Tibial artery (tissue), 4 donors: ENCODE measurements at places on chromosomes 7 and 10.
A peak's percentile ranks its signal among the peaks of the same experiment; 100 is the strongest.

DNA sequence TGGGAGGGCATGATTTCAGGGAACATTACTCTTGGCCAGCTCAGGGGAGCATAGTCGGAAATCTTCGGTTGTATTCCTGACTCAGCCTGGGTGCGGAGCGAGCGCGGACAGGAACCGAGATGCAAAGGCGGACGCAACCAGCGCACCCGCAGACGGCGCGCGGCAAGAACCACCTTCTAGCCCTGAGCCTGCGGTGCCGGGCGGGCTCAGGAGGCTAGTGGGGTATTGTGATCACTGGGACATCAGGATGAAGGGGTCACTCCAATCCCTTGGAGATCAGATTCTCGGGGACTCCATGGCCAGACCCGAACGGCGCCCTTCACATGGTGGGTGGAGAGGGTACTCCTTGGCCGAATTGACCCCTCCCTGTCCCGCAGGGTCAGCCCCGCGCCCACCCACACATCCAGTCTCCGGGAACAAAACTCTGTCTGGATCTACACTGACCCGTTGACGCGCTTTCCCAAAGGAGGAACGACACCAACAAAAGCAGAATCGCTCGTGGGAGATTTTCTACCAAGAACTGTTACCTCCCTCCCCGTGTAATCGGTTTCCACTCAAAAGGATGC is 730.5 kb downstream of the ZWINT start:
- no peaks in the 10 kb centered on the region for H3K36me3 ChIP-seq
- H3K4me3 ChIP-seq, result peak overlapping the region; percentile 41
- H3K27ac ChIP-seq, result no peak overlapping the region
- H3K4me1 ChIP-seq, result peaks cover 20% of the 10 kb centered on the region

GRCh38 chr10:92699518-92700381 is 10.0 kb downstream of the HHEX start:
- peak; percentile 35 for DNase-seq
- no peaks in the 10 kb centered on the region for H3K36me3 ChIP-seq
- H3K27ac ChIP-seq, result peak overlapping the region; percentile 57
- no peaks in the 10 kb centered on the region for H3K4me1 ChIP-seq
- H3K27me3 ChIP-seq, result peaks cover 6% of the 10 kb centered on the region

- no peaks in the 10 kb centered on the region for H3K36me3 ChIP-seq
- no peak for DNase-seq
- no peak overlapping the region for H3K4me3 ChIP-seq
- no peak overlapping the region for H3K27ac ChIP-seq
- H3K4me1 ChIP-seq, result no peaks in the 10 kb centered on the region
Measured at GRCh38 chr7:55360486-55360885, 4.7 kb upstream of the LANCL2 start.

- H3K27me3 ChIP-seq, result no peaks in the 10 kb centered on the region
- H3K4me1 ChIP-seq, result no peaks in the 10 kb centered on the region
- no peak overlapping the region for H3K4me3 ChIP-seq
Measured at GRCh38 chr7:147607157-147607800, 983.3 kb upstream of the C7orf33 start.

DNA sequence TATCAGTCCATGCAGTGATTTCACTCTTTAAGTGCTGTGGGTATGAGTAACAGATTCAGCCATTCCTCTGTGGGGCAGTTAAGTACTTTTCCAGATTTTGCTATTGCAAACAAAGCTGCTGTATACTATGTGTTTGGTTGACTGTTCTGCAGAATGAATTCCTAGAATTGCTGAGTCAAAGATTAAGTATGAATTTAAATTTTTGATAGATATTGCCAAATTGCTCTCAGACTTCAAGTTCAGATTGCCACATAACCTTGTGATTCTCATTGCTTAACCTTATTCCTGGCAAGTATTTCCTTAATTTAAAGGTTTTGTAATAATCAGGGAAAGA is 21.6 kb upstream of the SAR1A start:
- peaks cover 38% of the 10 kb centered on the region for H3K4me1 ChIP-seq
- H3K4me3 ChIP-seq, result no peak overlapping the region
- no peaks in the 10 kb centered on the region for H3K27me3 ChIP-seq
- H3K36me3 ChIP-seq, result no peaks in the 10 kb centered on the region

GRCh38 chr10:122350893-122351292 is 23.6 kb upstream of the PLEKHA1 start:
- H3K4me3 ChIP-seq, result no peak overlapping the region
- H3K27me3 ChIP-seq, result no peaks in the 10 kb centered on the region
- no peaks in the 10 kb centered on the region for H3K4me1 ChIP-seq
- no peaks in the 10 kb centered on the region for H3K36me3 ChIP-seq

- no peaks in the 10 kb centered on the region for H3K27me3 ChIP-seq
- no peaks in the 10 kb centered on the region for H3K36me3 ChIP-seq
- no peak for DNase-seq
- H3K4me1 ChIP-seq, result peaks cover 39% of the 10 kb centered on the region
- H3K27ac ChIP-seq, result no peak overlapping the region
Measured at GRCh38 chr7:18532813-18533212, 37.3 kb downstream of the HDAC9 start.

DNA sequence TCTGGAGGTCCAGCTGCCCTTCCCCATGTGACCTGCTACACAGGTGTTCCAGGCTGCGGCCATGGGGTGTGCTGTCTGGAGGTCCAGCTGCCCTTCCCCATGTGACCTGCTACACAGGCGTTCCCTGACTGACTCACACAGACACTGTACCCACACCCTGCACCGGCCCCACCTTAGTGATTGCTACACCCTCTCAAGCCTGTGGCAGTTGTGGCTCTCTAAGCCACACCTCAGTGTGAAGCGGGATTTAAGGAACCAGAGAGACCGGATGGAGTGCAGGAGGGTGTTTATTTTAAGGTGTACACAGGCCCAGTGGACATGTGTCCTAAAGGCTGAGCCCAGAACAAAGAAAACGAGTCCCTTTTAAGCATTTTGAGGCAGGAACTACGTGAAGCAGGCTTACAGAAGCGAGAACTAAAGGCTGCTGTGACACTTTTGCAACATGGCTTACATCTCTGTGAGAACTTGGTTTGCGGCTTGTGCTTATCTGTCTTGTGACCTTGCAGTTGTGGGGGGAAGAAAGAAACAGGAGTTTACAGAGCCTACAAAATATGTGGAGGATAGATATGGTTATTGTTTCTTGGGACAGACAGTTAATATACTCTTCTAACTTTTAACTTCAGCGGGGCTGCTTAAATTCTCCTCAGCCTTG is 326.4 kb downstream of the PAXIP1 start:
- H3K36me3 ChIP-seq, result no peaks in the 10 kb centered on the region
- H3K27ac ChIP-seq, result no peak overlapping the region
- no peaks in the 10 kb centered on the region for H3K4me1 ChIP-seq
- no peak overlapping the region for H3K4me3 ChIP-seq
- no peak for DNase-seq
- H3K27me3 ChIP-seq, result no peaks in the 10 kb centered on the region

DNA sequence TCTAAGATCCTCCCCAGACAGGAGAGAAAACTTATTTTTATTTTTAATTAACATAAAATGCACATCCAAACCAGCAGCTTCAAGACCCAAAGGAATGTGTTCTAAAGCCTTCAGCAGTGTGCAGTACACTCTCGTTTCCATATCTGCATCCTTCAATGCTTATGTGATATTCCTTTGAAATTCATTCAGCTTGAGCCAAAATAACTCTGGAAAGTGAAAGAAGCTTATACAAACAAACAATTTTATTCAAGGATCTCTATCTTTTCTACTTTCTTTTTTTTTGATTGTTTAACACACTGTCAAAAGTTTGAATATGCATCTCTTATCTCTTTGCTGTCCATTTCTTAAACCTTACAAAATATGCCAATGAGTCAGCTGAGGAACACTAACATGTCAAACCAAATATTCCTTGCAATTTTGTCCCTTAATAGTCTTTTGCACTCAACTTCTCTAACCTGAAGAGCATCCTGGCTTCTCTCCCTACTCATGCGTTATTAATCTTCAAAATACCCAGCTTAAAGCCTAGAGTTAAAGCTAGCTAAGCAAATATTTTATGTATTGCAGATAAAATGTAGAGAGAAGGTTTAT is 124.3 kb downstream of the THSD7A start:
- H3K27me3 ChIP-seq, result no peaks in the 10 kb centered on the region
- no peak overlapping the region for H3K4me3 ChIP-seq
- DNase-seq, result no peak
- no peaks in the 10 kb centered on the region for H3K36me3 ChIP-seq
- H3K27ac ChIP-seq, result no peak overlapping the region

GRCh38 chr7:141441837-141442627 is 109.2 kb upstream of the AGK start:
- H3K36me3 ChIP-seq, result no peaks in the 10 kb centered on the region
- no peak overlapping the region for H3K4me3 ChIP-seq
- no peaks in the 10 kb centered on the region for H3K4me1 ChIP-seq
- DNase-seq, result no peak

- no peak overlapping the region for H3K4me3 ChIP-seq
- peaks cover 23% of the 10 kb centered on the region for H3K27me3 ChIP-seq
- H3K27ac ChIP-seq, result no peak overlapping the region
- no peaks in the 10 kb centered on the region for H3K36me3 ChIP-seq
Measured at GRCh38 chr7:128215281-128215680, 25.8 kb upstream of the LEP start.

GRCh38 chr7:151181011-151181431 is 6.0 kb downstream of the ASB10 start:
- peaks cover 49% of the 10 kb centered on the region for H3K27me3 ChIP-seq
- no peak overlapping the region for H3K4me3 ChIP-seq

DNA sequence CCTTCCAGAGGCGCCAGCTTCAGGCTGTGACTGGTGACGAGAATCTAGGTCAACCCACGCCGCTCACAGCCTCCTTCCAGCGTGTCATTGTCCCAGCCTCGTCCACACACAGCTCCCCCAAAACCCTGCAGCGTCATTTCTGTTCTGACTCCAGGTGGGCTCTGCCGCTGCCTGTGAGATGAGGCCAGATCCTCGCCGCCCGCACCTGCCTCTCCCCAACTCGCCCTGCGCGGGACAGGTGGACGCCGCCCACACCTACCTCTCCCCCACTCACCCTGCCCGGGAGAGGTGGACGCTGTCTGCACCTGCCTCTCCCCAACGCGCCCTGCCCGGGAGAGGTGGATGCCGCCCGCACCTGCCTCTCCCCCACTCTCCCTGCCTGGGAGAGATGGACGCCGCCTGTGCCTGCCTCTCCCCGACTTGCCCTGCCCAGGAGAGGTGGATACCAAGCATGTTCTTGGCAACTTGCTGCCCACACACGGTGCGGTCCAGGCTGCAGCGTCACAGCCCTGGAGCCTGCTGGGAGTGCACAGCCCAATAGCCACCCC is 32.0 kb upstream of the CFAP46 start:
- H3K36me3 ChIP-seq, result no peaks in the 10 kb centered on the region
- H3K4me3 ChIP-seq, result no peak overlapping the region
- DNase-seq, result peak; percentile 13
- no peak overlapping the region for H3K27ac ChIP-seq

GRCh38 chr7:80135309-80136104 is 876 bp downstream of the GNAI1 start:
- DNase-seq, result peak; percentile 65
- no peaks in the 10 kb centered on the region for H3K27me3 ChIP-seq
- peaks cover 27% of the 10 kb centered on the region for H3K4me1 ChIP-seq
- no peaks in the 10 kb centered on the region for H3K36me3 ChIP-seq
- H3K4me3 ChIP-seq, result peak overlapping the region; percentile 95

GRCh38 chr10:119655566-119656001 is 4.4 kb downstream of the BAG3 start:
- peak overlapping the region; percentile 12 for H3K4me3 ChIP-seq
- peaks cover 5% of the 10 kb centered on the region for H3K36me3 ChIP-seq
- H3K4me1 ChIP-seq, result peaks cover 60% of the 10 kb centered on the region
- H3K27me3 ChIP-seq, result no peaks in the 10 kb centered on the region

DNA sequence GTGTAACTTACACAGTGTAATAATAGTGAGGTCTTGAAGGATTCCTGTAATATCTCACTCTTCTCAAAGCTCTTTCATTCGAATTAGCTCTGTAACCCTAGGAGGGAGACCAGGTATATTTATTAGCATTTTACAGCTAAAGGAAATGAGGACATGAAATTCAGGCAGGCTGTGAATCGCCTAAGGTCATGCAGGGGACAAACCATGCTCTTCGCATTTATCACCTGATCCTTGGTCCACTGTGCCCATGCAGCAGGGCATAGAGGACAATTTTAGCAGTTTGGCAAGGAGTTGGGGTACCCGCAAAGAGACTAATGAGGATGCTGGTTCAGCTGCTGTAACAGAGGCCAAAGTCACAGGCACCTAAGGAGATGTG is 14.8 kb upstream of the LAMB1 start:
- H3K36me3 ChIP-seq, result no peaks in the 10 kb centered on the region
- H3K4me1 ChIP-seq, result no peaks in the 10 kb centered on the region
- H3K27ac ChIP-seq, result no peak overlapping the region
- no peak overlapping the region for H3K4me3 ChIP-seq
- no peak for DNase-seq

- H3K27ac ChIP-seq, result no peak overlapping the region
- no peaks in the 10 kb centered on the region for H3K4me1 ChIP-seq
- H3K4me3 ChIP-seq, result no peak overlapping the region
- H3K27me3 ChIP-seq, result no peaks in the 10 kb centered on the region
- no peak for DNase-seq
Measured at GRCh38 chr10:123665491-123666286, 466 bp upstream of the GPR26 start.

DNA sequence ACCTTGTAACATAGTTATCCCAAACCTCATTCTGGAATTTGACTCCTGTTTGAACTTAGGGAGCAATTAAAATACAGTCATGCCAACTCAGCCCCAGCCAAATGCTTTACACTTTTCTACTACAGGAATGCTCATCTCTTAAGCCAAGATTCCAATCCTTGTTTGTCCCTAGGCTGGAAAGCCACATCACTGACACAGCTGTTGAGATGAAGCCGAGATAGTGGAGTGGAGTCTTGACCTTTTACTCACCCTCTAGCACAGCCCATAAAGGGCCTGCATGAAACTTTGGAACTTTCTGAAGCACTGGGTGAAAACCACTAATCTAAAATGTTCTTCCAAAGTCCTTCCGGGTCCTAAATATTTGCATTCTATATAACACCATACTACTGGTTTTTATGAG is 247.3 kb downstream of the ETV1 start:
- H3K27me3 ChIP-seq, result no peaks in the 10 kb centered on the region
- no peaks in the 10 kb centered on the region for H3K4me1 ChIP-seq
- no peak overlapping the region for H3K4me3 ChIP-seq
- no peak overlapping the region for H3K27ac ChIP-seq
- no peaks in the 10 kb centered on the region for H3K36me3 ChIP-seq
- no peak for DNase-seq

- no peaks in the 10 kb centered on the region for H3K27me3 ChIP-seq
- DNase-seq, result no peak
- no peak overlapping the region for H3K27ac ChIP-seq
- no peaks in the 10 kb centered on the region for H3K4me1 ChIP-seq
- no peak overlapping the region for H3K4me3 ChIP-seq
- no peaks in the 10 kb centered on the region for H3K36me3 ChIP-seq
Measured at GRCh38 chr10:104981995-104982394, 340.9 kb downstream of the SORCS3 start.
